ENCODE measurements at places on chromosomes 7 and 10.

DNA sequence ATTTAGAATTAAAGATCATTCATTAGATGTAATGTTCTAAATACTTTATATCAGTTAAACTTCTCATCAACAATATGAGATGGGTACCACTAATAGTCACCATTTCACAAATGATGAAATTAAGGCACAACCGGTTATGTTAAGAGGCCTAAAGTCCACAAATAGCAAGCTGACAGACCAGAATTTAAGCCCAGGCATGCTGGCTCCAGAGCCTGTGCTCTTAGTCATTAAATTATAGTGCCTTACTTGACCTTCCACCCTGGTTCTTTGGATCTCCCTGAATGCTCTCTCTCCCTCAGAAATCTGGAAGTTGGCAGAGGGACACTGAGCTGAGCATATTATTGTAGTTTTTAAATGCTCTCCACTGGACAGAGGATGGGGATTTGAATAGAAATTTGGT is 3.6 kb downstream of the LIPN start:
- no peak for DNase-seq

DNA sequence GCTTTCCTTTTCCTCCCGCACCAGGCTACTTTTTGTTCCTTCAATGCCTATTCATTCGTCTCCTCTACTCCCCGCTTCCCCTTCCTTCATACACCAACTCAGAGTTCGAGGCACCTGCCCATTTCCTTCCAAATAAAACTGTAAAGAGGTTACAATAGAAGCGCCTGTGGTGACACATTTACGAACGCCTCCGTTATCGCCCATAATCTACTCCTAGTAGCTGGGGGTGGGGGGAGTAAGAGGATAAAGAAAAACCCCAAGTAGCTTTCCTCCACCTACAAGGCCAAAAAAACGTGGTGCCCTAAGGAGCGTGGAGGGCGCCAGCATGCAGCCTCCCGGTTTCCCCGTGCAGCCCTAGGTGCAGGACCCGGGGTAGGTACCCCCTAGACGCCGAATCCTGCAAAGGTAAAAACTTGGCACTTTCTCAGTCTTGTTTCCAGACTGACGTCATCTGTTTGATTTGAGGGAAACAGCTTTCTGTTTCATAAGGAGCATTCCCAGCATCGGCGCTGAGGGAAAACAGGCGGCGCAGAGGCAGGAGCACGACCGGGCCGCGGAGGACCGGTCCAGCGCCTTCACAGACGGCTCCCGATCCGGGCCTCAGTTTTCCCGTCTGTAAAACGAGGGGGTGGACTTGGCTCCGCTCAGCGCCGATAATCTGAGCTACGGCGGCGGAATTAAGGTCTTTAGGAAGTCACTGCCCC is 922 bp downstream of the PPA1 start:
- DNase-seq: no peak

GRCh38 chr10:96772196-96772595 is 51.9 kb upstream of the PIK3AP1 start:
- no peak for DNase-seq

DNA sequence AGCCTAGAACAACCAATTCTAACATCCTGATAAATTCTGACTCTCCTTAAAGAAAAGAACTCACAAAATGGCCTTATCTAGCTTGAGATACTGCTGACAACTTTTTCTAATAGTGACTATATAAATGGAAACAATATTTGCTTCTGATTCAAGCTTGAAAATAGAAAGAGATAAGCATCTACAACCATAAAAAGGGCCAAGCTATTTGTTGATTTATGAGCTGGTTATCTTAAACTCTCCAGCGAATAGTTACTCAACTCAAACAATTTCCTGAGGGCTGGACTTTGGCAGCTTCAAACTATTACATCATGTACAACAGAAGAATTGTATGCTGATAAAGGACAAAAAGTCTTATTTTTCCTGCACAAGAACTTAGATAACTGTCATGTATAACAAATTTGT is 4.6 kb downstream of the USP54 start:
- no peak for DNase-seq

GRCh38 chr10:109851616-109852474 is 71.5 kb downstream of the XPNPEP1 start:
- no peak for DNase-seq

- peak; percentile 37 for DNase-seq
Observed at GRCh38 chr7:85184599-85185423, 2.0 kb downstream of the SEMA3D start.

DNA sequence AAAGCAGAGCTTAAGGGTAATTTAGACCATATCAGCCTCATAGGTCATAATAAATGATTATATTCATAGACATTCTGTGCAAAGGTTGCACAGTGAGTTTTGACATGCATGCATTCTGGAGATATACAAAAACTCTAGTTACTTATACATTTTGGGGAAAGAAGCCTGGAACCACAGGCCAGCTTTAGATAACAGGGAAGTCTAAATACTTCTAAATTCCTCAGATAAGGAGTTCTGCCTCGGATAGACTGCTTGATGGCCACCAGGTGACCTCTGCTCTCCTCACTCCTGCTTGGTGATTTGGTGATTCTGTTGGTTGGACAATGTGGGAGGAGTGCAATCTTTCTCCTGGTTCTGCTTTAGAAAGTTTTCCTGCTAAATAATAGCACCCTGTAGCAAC is 77.9 kb downstream of the SGMS1 start:
- DNase-seq: no peak

- no peak for DNase-seq
Observed at GRCh38 chr10:35390161-35390840, 54.0 kb downstream of the CCNY start.

DNA sequence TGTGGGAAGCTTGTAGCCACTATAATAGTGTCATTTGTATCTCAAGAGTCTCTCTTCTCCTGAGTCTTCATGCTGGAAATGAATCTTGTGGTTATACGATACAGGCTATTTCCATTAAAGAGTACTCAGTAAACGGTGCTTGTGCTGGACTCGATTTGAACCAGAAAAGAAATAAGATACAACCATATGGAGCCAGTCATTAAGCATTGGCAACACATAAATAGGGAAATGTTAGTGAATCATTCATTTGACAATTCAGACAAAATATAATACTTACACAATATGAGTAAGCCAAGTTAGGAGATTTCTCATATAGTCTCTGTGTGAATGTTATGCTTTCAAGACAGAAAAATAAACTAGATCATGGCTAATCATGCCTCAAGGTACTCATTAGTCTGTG is 356.8 kb downstream of the PLXDC2 start:
- no peak for DNase-seq

GRCh38 chr10:119933179-119933578 is 40.6 kb downstream of the SEC23IP start:
- DNase-seq: no peak

DNA sequence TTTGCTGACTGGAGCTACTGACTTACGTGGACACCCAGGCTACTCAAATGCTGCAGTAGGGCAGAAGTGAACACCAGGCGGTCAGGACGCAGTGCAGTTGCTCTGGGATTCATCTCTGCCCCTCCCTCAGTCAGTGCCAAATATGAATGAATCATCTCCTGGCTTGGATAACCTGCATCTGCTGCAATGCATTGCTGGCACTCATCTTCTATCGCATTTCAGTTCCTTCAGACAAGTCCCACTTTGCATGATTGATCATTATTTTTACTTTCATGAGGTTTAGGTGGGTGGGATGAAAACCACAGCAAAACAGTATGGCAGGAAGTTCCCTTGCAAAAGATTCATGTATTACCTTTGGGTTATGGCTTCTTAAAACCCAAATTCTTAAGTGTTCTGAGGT is 224.6 kb upstream of the NRP1 start:
- no peak for DNase-seq

DNA sequence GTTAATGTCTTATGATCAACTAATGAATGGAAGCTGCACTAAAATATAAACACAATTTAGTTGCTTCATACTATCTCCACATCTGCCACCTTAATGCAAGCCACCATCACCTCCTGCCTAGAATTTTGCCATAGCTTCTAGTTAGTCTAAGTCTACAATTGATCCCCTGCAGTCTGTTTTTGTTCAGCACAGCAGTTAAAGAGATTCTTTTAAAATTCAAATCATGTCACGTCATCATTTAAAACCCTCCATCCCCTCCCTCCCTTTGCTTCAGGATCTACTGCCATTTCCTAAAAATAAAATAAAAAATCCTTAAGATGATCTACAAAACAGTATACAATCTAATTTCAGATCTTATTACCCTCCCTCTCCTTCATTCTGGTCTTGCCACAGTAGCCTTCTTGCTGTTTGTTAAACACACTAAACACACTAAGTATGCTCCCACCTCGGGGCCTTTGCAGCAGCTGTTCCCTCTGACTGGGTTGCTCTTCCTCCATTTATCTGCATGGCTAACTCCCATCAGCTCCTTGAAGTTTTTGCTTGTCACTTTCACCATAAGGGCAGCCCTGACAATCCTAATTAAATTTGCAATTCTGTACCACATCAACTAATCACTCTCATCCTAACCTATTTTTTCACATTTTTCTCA is 97.0 kb upstream of the FOXP2 start:
- DNase-seq: no peak

DNA sequence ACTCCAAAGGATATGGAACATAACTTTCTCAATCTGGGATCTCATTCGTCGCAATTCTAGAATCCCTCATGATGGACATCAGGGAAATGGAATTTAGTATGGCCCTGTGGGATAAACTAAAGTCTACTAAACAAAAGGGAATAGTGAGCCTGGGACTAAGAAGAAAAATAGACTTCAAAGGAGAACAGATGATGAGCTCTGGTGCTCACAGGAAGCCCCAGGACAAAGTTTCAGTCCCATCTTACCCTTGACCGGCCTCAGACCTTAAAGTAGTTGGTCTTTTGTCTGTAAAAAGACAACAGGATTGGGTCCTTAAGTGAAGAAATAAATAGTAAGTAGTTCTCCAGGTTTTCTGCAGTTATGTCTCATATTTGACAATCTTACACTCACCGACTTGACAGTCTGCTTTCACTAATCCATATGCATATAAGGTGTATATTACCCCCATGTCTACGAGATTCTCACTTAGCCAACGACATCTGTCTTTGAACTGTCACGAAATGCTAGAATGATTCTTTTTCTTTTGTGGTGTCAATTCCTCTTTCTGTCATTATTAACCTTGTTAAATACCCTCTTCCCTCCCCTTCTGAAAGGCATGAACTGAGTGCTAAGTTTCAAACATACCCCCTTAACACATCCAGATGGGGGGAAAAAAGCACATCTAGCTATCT is 10.9 kb upstream of the IKZF1 start:
- no peak for DNase-seq

DNA sequence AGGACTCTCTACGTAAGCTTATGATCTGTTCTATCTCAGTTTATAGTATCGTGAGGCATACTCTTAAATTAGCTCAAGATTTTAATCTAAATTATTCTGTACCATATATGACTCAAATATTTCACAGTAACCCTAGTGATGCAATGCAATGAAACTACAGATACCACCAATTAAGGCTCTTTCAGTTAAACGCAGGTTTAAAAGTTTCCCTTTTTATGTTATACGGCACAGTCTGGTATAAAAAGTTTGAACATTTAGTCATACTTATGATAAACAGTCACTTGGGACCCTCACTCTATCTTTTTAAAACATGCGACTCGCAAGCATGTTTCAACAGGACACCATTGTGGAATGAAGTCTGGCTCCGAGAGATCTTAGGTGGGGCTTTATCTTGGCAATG is 107.2 kb downstream of the CDK6 start:
- DNase-seq: no peak

- no peak for DNase-seq
Observed at GRCh38 chr10:98399784-98400183, 15.2 kb downstream of the PYROXD2 start.

GRCh38 chr10:133324198-133324792 is 12.4 kb downstream of the CALY start:
- peak; percentile 55 for DNase-seq

DNA sequence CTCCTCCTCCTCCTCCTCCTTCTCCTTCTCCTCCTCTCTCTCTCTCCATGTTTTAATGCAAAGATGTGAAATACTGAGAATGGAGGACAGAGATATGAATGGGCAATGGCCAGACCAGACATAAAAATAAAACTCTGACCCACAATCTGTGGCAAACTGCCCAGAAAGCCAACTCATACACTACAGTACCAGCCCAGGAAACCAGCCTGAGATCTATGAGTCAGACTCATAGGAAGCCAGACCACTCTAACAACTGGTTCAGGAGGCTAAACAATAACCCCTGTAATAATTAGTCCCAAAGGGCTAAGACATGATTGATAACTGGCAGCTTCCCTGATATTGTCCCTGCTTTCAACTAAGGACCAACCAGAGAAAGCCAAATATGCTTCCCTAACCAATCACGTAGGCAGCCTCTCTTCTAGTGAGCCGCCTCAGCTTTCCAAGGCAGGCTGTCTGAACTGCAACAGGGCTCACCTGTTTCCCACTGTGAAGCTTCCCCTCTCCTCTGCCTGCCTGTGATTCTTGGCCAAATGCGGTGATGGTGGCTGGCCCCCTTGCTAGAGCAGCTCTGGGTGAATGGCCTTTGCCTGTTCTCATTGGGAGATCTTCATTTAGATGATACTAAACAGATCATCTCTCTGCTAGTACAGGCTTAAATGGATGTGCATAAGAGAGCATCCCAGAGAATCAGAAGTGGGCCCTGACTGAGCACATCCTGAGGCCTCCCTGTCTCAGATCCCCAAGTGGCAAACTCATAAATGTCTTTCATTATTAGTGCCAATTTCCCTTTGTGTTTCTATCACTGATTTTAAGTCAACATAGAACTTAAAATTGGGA is 817.6 kb downstream of the TNS3 start:
- DNase-seq: no peak

Data from neural crest cell (in vitro differentiated cells).